ENCODE measurements at places on chromosomes 4 and X. TPM values are rescaled to one million over a fixed set of nuclear protein-coding genes. Genes with fewer than 3 reads are reported as not detected.

TCEAL7 gene
- 25.2 TPM for total RNA-seq

OSTC gene
- 199 TPM for total RNA-seq

ASB12 gene
- 0.06 TPM for total RNA-seq

USP26 gene
- total RNA-seq: not detected

CSAG3 gene
- not detected for total RNA-seq

TLR6 gene
- 1.4 TPM for total RNA-seq

BCLAF3 gene
- 7.0 TPM for total RNA-seq

SPANXA1 gene
- total RNA-seq: not detected

All from aortic smooth muscle cell (primary cell).